Naive thymus-derived CD4-positive, alpha-beta T cell (primary cell): ENCODE measurements at places on chromosomes 7 and 10.
A peak's percentile ranks its signal among the peaks of the same experiment; 100 is the strongest.

GRCh38 chr7:90584378-90584777 lies 11.7 kb upstream of the CDK14 start:
- no peak for DNase-seq

DNA sequence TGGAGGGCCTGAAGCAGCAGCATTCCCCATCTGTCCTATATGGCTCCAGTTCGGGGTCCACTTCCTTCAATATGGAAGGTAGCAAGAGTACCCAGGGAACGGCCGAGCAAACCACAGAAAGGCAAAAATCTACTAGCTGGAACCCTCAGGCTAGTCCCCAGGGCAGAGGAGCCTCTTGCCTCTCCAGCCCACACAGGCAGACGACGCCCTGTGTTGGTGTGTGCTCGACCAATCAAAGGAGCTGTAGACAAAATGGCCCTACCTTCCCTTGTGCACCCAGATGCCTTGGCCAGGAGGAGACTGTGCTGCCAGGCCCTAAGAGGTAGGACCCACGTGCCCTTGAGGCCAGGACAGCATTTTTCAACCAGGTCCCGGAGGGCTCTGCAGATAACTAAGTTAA lies 91.5 kb downstream of the FAM53B start:
- no peak for DNase-seq

DNA sequence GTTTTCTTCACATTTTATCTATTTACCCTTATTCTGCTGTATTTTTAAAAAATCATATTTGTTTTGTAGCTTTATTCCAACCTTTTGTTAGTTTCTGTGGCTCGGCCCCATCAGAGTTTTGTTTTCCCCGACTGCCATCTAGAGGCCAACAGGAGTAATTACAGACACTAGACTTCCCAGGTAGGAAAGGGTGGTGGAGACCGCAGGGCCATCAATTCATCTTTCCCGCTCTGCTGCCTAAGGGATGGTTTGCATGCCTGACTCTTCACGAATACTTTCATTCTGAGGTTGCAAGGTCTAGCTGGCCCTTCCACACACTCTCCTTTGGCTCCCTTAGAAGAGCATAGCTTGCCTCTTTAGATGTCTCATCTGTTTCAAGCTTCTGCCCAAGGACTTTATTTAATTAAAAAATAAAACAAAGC lies 38.3 kb downstream of the LYZL2 start:
- peak; percentile 29 for DNase-seq

- DNase-seq, result peak; percentile 24
These were observed 4.4 kb upstream of the IRF5 start for GRCh38 chr7:128933180-128933891.

- DNase-seq, result no peak
These were observed 19.3 kb downstream of the AP5Z1 start for GRCh38 chr7:4794591-4795350.

DNA sequence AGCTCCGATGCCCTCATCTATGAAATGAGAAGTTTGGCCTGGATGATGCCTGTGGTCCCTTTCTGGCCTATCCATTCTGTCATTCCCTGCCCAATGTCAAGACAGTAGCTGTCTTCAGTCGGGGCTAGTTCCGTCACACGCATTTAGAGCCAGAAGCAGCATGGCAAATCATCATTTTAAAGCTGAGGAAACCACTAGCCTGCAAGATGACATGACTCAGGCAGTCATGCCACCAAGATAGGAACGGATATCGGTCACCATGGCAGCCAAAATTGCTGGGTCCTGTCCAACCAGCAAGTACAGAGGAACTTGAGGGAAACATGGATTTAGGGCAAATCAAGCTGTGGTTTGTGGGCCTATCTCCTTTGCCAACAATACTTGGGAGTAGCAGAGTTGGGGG lies 64.5 kb upstream of the MRLN start:
- DNase-seq, result no peak

DNA sequence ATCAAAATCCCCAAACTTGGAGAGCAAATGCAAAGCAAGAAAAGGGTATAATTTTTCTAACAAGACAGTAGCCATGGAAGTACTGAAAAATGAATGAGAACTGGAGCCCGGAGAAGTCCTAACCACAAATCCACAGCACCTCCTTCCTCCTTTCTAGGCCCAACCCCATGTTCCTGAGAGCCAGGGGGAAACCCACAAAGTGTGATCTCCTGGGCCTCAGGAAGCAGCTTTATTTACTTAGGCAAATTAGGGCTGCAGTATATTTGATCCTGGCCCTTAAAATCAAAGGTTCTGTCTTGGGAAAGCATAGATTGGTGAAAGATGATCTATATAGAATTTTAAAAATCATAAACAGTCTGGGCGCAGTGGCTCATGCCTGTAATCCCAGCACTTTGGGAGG lies 103.0 kb downstream of the DOCK4 start:
- no peak for DNase-seq

GRCh38 chr10:88110822-88111221 lies 247.4 kb downstream of the PTEN start:
- DNase-seq, result no peak

GRCh38 chr7:141575164-141575563 lies 24.0 kb downstream of the AGK start:
- DNase-seq, result no peak

DNA sequence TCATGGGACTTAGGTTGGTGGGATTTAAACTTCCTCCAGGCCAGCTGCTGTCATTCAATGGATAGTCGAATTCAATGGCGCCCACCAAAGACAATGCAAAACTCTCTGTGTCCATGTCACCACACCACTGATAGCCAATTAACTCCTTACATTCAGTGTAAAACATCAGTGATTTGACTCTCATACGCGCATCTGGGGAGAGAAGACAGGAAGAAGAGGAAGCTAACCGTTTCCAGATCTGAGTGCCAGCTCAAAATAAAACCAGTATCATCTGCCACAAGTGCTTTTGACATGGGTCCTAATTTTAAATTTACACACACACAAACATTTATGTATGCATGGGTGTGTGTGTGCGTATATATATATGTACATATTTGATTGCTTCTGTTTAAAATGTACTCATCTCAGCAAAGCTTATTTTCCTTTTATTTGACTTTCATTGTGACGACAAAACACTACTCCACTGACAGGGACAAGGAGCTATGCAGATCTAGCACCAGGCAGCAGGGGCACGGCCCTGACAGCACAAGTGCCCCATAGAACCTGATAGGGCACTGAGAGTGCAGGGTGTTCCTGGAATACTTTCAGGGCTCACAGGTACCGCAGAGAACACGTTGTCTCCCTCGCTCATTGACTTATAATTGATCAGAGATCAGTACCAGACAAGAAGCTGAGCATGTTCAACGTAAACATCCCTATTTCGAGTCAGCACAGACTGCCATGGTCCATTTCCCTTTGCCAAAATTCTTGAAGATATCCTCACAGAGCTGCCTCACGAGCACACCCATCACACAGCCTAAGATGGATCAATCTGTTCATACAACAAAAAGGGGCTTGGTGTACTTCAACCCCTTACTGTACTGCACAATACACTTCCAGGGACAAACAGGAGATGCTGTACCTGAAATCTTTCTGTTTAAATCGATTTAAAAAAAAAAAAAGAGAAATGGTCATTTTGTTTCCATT lies 176.1 kb downstream of the COBL start:
- DNase-seq, result no peak

DNA sequence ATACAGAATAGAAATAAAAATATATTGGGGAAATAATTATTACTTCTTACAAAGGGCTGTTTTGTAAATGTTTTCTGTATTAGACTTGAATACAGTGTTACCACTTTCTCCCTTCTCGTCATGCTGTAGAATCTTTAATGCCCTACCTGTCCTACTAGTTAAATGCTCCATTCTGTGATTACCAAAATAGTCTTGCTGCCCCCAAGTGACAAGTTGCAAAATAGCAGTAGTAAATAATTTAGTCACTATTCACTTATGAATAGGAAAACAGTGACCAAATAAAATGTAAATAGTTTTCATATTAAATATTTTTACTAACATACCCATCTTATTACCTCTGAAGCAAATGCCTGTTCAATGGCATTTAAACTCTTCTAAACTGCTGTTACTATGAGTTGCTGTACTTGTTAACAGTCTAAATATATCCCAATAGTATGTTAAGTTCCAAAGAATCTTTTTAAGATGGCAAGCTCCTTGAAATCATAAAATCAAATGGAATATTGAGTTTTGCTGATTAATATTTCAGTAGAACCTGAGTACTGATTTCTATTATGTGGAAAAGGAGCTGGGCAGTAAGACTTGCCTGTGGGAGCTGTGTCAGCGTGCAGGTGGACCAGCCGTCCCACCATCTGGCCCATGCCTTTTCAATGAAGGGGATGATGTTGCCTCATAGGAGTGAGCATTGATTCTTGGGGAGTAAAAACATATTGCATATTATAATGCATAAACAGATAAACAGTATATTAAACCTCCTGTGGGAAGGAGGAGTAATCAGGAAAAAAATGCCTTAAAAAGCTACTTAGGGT lies 18.1 kb upstream of the OIT3 start:
- no peak for DNase-seq

GRCh38 chr10:71763352-71764127 lies 9.8 kb downstream of the VSIR start:
- DNase-seq, result no peak

DNA sequence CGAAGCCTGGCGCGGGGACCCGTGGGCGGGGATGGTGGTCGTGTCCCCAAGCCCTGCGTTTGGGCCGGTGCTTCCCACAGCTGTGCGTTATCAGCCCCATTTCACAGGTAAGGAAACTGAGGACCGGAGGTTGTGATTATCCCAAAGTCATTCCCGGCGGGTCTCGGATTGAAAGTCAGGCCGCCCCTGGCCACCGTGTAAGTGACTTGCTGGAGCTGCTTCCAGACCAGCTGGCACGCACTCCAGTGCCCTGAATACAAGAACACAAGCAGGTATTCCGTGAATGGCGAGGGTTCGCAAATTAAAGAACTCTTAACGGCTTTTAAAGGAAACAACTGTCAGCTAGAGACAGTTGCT lies 675 bp upstream of the ATE1 start:
- DNase-seq, result no peak

DNA sequence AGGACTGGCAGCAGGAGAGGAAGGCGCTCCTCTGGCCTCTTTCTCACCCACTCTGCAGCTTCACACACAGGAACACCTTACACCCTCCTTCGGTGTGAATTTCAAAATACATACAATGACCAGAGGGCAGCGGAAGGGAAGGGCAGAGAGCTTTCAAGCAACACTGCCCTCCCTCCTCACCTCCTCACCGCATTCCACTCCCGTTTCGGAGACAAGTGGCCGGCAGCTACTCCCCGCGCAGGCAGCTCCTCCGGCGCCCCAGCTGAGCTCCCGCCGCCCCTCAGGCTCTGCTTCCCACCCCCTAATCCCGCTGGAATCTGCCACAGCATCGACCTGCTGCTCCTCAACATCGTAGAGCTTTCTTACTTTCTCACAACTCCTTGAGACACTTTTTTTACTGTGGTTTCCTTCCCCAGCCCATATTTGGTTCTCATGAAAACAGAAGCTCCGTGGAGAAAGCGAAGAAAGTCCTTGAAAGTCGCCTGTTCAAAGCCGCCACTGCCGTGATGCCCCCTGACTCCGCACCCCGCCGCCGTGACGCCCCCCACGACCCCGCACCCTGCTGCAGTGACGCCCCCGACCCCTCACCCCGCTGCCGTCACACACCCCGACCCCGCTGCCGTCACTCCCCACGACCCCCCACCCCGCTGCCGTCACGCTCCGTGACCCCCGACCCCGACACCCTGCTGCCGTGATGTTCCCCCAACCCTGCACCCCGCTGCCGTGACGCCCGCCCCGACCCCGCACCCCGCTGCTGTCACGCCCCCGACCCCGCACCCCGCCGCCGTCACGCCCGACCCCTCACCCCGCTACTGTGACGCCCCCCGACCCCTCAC lies 14.6 kb upstream of the GPER1 start:
- DNase-seq, result no peak

GRCh38 chr7:154990964-154991540 lies 11.9 kb downstream of the PAXIP1 start:
- no peak for DNase-seq

DNA sequence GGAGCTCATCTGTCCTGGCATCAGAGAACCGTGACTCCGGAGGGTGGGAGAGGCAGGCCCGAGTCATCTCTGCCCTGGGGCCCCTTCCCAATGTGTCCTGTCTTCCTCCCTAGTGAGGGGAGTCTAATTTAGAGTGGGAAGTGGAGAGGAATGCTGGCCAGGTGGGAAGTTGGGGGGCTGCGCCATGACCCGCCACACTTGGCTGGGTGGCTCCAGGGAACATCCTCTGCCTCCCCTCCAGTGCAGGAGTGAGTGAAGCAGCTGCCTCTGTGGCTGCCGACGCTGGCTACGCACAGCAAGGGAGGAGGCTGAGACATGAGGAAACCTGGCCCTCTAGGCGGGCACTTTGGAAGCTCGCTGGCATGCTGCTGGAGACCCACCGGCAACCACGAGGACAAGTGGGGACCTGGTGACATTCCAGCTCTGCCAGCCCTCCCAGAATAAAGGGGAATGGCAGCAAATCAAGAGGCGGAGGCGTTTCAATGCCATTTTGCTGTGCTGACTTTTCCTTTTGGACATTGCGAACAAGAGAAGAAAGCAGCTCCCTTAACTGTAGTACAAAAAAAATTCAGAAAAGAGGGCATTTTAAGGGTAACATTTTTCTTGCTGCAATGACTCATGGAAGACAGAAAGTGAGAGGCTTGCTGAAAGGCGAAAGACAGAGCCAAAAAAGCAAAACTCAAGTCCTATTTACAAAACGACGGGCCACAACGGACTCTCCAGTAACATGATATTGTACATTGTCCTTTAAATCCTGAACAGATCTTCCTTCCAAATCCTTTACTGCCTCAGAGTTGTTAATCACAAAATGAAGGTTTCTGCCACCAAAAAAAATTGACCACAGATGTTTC lies 121.2 kb upstream of the PITRM1 start:
- DNase-seq, result no peak

- DNase-seq, result no peak
These were observed 227.1 kb downstream of the KCNMA1 start for GRCh38 chr10:77410523-77410922.

- DNase-seq, result no peak
These were observed 119.3 kb downstream of the SRPK2 start for GRCh38 chr7:105269397-105269796.

GRCh38 chr10:97067716-97068391 lies 117.9 kb downstream of the SLIT1 start:
- no peak for DNase-seq

GRCh38 chr7:28933846-28934320 lies 24.2 kb downstream of the TRIL start:
- DNase-seq, result no peak

DNA sequence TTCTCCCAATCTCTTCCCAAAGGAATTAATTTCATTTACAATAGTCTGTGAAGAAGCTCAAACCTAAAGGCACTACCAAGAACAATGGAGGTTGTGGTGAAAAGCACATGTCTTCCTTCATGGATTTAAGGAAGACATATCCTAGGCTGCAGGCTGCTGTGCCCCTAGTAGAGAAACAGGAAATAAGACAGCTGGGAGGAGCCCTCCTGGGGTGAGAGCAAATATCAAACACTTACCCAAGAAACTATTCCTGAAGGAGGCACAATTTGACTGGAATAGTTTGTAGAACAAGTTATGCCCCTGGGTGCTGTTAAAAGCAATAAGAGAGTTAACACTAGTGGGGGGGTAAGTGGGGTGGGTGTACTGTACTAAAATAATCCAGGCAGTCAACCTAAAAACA lies 30.1 kb downstream of the PDZD8 start:
- DNase-seq, result no peak
